H9 (cell line): ENCODE measurements at places on chromosomes 1 and 21. TPM values are rescaled to one million over a fixed set of nuclear protein-coding genes. Genes with fewer than 3 reads are reported as not detected.

DNA sequence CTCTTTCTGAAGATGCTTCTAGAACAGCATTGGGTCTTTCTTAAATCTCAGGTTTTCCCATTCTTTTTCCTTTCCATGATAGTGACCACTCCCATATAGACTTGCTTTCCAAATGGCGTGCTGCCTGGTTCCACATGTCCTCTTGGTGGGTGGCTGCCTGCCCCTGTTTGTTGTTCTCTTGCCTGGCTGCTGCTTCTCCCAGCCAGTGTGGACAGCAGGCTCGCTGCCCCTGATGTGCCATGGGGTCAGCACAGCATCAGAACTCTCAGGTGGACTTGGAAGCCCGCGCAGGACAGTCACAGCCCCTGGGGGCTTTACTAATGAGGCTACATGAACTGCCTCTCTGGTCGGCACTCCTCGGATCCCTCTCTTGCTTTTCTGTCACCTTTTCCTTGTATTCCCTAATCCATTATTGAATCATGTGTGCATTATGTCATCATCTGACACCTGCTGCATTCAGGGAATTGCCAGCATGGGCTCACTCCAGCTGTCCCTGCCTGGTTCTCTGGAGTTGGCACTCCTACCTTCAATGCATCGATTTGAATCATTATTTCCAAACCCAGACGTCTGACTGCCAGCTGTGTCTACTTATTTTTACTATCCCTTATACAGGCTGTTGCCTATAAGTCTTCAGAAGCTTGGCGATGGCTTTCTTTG, 100.5 kb upstream of the COA6 start:
- H3K4me3 ChIP-seq, result no peak overlapping the region
- no peak for DNase-seq
- peaks cover 2% of the 10 kb centered on the region for H3K36me3 ChIP-seq
- no peaks in the 10 kb centered on the region for H3K27me3 ChIP-seq
- no peak overlapping the region for H3K27ac ChIP-seq

GRCh38 chr1:111175349-111175748, 25.1 kb downstream of the DENND2D start:
- DNase-seq, result no peak
- H3K4me1 ChIP-seq, result no peaks in the 10 kb centered on the region
- H3K4me3 ChIP-seq, result no peak overlapping the region
- H3K27me3 ChIP-seq, result no peaks in the 10 kb centered on the region
- H3K27ac ChIP-seq, result no peak overlapping the region
- peaks cover 12% of the 10 kb centered on the region for H3K36me3 ChIP-seq

GRCh38 chr1:203402629-203403337, 51.9 kb upstream of the FMOD start:
- no peak for DNase-seq
- no peak overlapping the region for H3K4me3 ChIP-seq
- no peaks in the 10 kb centered on the region for H3K27me3 ChIP-seq
- H3K4me1 ChIP-seq, result no peaks in the 10 kb centered on the region

GRCh38 chr1:153032677-153033308, 1.8 kb downstream of the SPRR1B start:
- no peak overlapping the region; the same call in 2 of the 3 replicates for H3K4me3 ChIP-seq
- peak; percentile 35 for DNase-seq
- H3K27ac ChIP-seq, result no peak overlapping the region
- H3K4me1 ChIP-seq, result peaks cover 3% of the 10 kb centered on the region; the same call in 1 of the 2 replicates
- no peaks in the 10 kb centered on the region for H3K36me3 ChIP-seq
- no peaks in the 10 kb centered on the region for H3K27me3 ChIP-seq

DNA sequence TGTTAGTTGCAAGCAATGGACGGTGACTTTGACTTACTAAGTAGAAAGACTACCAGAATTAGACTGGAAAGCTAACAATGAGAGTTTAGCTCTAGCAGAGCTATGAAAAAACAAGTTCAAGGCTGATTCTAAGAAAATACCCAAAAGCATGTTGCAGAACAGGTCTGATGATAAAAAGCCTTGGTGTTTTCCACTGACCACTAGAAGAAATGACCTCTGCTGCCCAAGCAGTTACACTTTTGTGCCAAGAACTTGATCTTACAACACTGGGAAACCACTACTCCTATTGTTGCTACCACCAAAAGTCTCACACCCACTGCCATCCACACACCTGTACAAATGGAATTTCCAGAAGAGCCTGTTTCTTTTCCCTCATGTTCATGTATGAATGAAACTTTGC, 21.4 kb upstream of the NEK7 start:
- H3K27ac ChIP-seq, result no peak overlapping the region
- H3K4me1 ChIP-seq, result no peaks in the 10 kb centered on the region
- DNase-seq, result no peak
- H3K27me3 ChIP-seq, result no peaks in the 10 kb centered on the region

DNA sequence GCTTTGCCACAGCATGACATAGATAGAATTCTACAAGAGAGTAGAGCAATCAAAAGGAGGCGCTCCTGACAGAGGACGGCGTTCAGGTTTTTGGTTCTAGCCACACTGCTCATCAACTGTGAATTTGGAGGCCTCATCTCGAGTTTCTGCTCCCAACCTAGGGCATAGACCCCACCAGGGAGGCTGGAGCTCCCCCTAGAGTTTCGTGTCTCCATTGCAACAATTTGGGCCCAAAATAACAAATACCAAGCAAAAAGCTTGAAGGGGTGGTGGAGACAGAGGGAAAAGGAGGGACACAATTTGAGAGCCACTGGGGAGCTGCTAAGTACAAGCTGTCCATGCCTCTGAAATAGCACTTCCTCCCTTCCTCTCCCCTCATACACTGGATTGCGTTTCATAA, 297.0 kb downstream of the GPATCH2 start:
- H3K36me3 ChIP-seq, result peaks cover 11% of the 10 kb centered on the region
- H3K27me3 ChIP-seq, result no peaks in the 10 kb centered on the region
- DNase-seq, result peak; percentile 75
- H3K4me3 ChIP-seq, result no peak overlapping the region

DNA sequence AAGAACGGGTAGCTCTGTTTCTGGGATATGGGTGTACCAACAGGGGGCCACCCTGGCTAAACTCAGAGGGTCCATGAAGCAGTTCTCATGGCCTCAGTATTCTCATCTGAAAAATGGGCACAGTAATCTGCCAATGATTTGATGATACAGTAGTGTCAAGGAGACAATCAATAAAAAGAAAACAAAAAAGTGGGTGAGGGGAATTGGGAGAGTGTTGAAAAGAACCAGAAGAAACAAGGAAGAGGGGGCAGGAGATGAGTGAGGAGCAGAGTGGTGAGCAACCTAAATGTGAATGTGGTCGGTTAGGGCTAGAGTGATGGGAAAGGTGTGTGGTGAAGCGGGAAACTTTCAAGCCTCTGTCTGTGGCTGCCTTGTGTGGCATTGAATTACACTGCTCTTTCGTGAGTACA, 2.0 kb downstream of the SLAMF7 start:
- no peak for DNase-seq
- peaks cover 3% of the 10 kb centered on the region; the same call in 1 of the 2 replicates for H3K4me1 ChIP-seq
- peaks cover 11% of the 10 kb centered on the region for H3K36me3 ChIP-seq
- no peak overlapping the region for H3K4me3 ChIP-seq

Gene TIAM1
- 22.4 and 23.1 TPM in 2 replicates for total RNA-seq

Gene KCNJ9
- total RNA-seq, result 0.09 TPM in 2 replicates

Gene LORICRIN
- total RNA-seq, result not detected in 2 replicates
